ENCODE measurements at places on chromosomes 5 and 9.
A peak's percentile ranks its signal among the peaks of the same experiment; 100 is the strongest.

DNA sequence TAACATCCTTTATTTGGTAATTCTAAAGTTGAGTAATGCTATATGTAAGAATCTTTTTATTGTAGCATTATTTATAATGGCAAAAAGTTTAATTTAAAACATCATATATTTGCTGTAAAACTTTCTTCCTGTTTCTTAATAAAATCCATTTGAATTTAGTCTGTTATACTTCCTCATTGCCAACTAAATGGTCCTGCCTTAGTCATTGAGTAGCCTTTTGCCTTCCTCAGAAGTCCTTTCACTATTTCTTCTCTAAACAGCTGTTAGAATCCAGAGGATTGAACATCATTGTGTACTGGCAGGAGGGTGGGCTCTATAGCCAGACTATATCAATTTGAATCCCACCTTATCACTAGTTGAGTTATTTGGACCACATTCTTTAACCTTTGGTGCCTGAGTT is 11.0 kb downstream of the SLC44A1 start:
- DNase-seq: no peak

DNA sequence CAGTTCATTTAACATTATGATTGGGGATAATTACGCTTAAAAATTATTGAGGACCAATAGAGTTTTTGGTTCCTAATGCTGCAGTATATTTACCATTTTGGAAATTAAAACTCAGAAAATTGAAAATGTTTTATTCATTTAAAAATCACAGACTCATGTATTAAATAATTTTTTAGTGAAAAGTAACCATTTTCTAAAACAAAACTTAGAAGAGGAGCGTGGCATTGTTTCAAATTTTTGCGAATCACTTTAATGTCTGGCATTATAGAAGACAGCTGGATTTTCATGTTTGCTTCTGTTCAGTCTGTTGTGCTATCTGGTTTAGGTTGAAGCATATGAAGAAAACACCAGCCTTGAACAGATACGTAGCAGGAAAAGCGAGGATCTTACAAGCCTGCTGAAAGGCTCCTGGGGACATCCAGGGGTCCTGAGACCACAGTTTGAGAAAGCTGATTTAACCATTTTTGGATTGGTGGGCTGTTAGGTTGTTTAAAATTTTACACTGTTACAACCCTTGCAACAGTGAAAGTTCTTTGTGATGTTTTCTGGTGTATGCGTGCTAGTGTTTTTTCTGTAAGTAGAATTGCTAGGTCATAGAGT is 1.6 kb downstream of the ZFYVE16 start:
- no peak for DNase-seq

GRCh38 chr5:134236318-134236717 is 10.4 kb upstream of the PPP2CA start:
- no peak for DNase-seq

- DNase-seq: no peak
These were observed 12.4 kb downstream of the PTGS1 start for GRCh38 chr9:122382901-122383850.

DNA sequence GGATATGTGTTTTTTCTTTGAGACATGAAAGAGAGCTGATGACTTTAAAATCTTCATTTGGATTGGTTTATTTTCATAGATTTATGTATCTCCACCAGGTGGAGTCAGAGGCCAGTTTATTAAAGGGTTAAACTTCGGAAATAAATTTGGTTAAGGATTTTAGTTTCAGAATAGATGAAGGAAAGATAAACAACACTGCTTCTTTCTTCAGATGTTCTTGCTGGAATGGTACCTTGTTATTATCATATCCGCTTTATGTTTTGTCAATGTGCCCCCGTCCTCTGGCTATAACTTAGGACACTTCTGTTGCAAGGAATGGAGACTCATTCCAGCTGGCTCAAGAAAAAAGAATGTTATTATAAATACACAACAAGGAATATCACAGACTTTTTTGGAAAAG is 81.2 kb downstream of the ALDH1A1 start:
- DNase-seq: no peak

DNA sequence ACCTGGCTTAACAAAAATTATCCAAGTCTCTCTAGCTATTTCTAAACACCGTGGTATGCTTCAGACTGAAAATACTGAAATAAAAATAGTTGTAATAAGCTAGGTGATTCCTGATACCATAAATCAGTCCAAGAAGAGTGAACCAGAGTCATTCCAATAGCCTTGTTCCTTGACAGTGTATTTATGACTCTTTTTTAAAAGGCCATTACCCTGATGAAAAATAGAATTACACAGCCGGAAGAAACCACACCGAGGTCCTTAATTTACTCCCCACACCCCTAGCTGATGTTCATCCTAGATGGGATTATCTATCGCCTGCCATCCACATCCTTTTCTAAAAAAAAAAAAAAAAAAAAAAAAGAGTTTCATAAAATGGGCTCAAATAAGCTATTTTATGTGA is 457.6 kb upstream of the GRAMD2B start:
- DNase-seq: no peak

GRCh38 chr5:73447530-73448462 is 781 bp downstream of the FOXD1 start:
- DNase-seq: no peak

GRCh38 chr9:82549174-82549821 is 513.6 kb downstream of the RASEF start:
- no peak for DNase-seq

DNA sequence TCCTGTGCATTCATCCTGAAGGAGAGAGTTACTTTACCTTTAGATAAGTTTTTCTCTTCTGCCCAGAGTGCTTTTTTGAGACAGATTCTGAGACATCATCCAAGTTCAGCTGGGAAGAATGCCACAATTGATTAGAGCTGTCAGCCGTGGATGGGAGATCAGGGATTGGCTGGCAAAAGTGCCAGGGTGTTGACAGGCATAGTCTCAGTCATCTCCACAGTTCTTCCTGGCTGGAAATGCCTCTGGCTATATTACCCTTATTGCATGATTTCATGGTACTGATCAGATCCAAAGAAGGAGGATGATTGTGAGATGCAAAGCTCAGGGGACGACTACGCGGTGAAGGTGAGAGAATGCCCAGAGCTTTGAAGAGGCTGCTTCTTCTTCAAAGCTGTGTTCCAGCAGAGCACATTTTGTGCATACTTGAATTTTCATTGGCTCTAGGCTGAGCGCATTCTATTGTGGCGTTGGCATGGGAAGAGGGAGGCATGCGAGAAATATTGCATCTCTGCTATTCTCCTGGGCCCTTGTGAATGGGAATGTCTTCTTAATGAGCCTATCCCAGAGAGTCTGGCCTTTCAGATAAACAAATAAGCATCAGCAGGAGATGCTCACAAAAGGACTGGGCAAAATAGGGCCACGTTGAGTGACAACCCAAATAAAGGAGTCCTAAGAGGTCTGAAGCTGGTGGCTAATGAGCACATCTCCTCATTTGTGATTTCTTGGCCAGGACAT is 82.1 kb downstream of the GRIA1 start:
- DNase-seq: no peak

- peak; percentile 62 for DNase-seq
These were observed 2.8 kb downstream of the PDLIM7 start for GRCh38 chr5:177494346-177495195.

GRCh38 chr5:78959767-78960166 is 25.3 kb downstream of the ARSB start:
- no peak for DNase-seq

DNA sequence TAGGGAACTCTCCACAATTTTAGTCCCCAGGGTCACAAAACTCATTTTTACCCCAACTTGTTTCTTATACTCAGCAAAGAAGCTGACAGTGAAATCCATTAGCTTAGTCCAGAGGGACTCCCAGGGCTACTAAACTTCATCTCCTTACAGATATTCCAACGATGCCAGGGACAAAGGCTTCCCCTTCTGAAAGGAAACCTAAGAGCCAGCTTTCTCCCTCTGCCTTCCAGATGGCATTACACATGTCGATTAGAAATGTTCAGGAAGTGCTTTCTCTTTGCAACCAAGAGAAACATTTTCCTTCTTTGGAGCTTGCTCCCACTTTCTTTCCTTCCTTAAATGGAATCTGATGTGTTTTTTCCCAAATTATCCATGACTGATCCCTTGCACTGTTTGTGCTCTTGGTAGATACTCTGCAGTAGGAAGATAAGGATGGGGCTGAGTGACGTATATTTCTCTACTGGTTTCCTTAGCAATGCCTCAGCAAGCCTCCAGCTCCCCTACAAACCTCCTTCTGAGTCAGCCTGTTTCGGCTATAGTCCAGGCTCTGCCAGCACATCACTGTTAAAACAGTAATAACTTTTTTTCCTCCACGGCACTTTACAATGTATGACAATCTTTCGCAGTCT is 43.0 kb upstream of the HTR4 start:
- DNase-seq: no peak

- no peak for DNase-seq
These were observed 112.5 kb upstream of the DMAC1 start for GRCh38 chr9:7912037-7912535.

- no peak for DNase-seq
These were observed 268.9 kb downstream of the CDH18 start for GRCh38 chr5:19719109-19719508.

DNA sequence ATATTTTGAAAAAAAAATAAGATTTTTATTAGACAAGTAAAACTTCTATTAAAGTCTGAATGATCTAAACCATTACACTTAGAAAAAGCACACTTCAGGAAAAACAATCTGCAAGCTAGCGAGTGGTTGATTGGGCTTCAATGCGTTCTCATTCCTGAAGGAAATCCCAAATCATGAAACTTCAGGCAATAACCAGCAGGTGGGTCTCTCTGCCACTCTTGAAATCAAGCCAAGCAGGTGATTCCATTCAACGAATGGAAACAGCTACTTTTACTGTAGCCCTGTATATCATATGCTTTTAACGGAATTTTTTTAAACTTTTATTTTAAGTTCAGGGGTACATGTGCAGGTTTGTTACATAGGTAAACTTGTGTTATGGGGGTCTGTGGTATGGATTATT is 234.5 kb upstream of the TRPM3 start:
- DNase-seq: no peak

DNA sequence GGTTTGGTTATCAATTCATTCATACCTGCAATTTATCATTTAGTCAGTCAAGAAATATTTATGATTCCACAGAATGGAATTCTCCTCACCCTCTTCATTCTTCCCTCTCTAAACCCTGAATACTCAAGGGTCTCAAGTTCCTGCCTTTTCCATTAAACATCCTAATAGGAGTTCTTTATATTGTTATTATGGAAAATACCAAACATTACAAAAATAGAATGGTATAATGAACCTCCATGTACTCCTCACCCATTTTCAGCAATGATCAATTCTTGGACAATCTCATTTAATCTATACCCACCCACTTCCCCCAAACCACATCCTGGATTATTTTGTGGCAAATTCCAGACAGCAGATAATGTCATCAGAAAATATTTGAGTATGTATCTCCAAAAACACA is 74.5 kb downstream of the ADAMTS12 start:
- DNase-seq: no peak

DNA sequence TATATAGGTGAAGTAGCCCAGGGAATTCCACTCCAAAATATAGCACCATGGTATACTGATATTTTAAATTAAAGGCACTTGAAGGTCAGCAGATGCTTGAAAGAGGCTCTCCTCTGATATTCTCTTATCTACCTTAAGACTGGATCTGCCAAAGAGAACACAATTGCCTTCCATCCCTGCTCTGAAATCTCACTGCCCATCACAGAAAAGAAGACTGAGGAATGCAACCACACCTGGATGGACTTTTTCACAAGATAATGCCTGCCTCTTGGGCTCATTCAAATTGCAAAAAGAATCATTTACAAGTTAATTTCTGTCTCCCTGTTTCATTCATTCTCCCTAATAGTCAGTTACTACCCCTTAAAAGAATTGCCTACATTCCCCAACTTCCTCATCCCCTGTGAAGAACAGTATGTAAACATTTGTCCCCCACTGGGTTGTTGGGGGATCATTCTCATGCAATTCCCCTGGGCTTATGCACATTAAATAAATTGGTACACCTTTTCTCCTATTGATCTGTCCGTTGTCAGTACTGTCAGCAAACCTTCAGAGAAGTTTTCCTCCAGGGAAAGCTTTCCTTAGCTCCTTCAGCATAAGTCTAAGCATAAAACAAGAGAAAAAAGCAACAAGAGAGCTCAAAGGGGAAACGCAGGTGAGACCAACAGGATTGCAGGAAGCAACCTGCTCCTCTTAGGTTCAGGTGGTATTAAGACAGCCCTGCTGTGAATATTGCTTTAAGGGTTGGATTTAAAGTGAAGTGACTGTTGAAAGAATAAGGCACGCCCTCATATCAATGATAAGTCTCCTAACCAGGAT is 171.4 kb upstream of the SLC30A5 start:
- DNase-seq: no peak

- no peak for DNase-seq
These were observed 159.2 kb downstream of the TRIO start for GRCh38 chr5:14302330-14302729.

- no peak for DNase-seq
These were observed 72.7 kb downstream of the DPYSL3 start for GRCh38 chr5:147437161-147437596.

DNA sequence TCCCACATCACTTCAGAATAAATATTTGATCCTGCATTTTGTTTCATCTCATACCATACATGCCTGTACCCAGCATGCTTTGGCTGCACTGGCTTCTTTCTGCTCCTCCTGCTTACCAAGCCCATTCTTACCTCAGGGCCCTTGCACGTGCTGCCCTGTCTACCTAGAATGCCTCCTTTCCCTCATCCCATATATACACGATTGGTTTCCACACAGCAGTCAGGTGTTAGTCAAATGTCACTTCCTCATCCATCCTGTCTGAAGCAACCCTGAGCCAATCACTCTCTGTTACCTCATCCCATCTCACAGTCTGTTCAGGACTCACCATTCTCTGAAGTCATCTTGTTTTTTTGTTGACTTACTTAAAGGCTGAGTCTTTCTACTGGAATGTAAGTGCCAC is 30.3 kb downstream of the CAST start:
- DNase-seq: no peak

DNA sequence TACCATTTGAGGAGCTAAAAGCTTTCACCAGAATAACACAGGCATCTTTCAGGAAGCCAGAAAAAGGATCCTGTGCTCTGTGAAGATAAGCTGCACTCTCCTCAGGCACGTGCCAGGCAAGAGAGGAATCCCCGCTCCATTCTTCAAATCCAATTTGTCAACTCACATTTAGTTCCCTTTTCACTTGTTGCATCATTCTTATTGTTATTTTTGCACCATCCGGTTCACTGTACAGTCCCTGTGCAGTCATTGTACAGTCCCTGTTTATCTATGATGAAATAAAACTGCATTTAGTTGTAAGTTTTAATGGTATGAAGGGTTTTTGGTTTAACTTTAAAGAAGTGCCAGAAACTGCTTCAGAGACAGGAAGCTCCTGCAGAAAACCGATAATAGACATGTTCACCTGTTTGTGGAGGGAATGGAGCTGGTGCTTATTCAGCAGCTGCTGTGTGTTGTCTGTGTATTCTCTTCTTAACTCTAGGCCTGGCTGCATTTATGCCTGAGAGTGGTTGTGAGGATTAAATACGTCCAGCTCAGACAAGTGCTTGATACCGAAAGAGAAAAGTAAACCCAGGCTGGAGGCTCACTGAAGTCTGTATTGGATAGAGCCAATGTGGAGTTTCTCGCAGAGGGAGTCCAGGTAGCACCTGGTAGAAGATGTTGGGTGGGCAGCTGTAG is 22.4 kb downstream of the IFNW1 start:
- no peak for DNase-seq

- DNase-seq: no peak
These were observed 7.1 kb downstream of the LRRC26 start for GRCh38 chr9:137162505-137163364.

- no peak for DNase-seq
These were observed 26.4 kb downstream of the TMOD1 start for GRCh38 chr9:97527626-97528528.
